ENCODE measurements at places on chromosomes 3 and 15. TPM values are rescaled to one million over a fixed set of nuclear protein-coding genes. Genes with fewer than 3 reads are reported as not detected.

The ZPLD1 gene
- polyA plus RNA-seq, result not detected

The KY gene
- polyA plus RNA-seq, result 3.4 TPM

The VEPH1 gene
- 0.13 TPM for polyA plus RNA-seq

The FBN1 gene
- 7.0 TPM for polyA plus RNA-seq

The SLC12A1 gene
- not detected for polyA plus RNA-seq

The OSBPL10 gene
- polyA plus RNA-seq, result 1.2 TPM

DNA sequence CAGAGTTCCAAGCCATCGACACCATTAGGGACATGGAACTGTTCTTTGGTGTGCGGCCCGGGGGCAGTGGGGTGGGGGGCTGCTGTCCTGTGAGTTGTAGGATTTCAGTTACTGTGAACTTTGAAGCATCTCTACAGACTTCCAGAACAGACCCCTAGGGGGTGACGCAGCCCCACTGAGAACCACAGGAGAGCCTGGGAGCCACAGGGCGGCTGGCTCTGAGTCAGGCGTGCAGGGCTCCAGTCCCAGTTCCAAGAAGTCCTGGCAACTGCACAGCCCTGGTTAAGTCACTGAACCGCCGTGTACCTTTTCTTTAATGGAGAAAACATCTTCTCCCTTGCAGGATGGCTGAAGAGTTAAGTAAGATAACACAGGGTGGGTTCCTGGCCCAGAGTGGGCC lies 23.5 kb upstream of the LRTM1 start:
- DNase-seq, result peak; percentile 75

- no peak for DNase-seq
Measured at GRCh38 chr15:26179906-26180305, 316.8 kb upstream of the ATP10A start.

DNA sequence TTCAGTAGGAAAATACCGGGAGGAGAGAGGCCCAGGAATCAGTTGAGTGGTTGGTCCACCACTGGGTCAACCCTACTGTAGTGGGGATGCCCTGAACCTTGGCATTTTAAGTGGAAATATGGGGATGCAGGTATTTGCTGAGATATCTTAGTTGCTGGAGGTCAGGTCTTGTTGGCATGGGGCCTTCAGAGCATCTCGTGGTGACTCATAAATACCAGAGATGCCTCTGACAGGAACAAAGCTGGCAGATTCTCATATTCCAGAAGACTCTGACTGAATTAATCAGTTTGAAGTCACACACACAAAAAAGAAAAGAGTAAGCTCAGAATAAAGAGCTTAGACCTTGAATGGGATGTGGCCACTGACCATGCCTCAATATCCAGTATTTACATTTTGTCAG lies 91.6 kb downstream of the CACNA2D3 start:
- no peak for DNase-seq

DNA sequence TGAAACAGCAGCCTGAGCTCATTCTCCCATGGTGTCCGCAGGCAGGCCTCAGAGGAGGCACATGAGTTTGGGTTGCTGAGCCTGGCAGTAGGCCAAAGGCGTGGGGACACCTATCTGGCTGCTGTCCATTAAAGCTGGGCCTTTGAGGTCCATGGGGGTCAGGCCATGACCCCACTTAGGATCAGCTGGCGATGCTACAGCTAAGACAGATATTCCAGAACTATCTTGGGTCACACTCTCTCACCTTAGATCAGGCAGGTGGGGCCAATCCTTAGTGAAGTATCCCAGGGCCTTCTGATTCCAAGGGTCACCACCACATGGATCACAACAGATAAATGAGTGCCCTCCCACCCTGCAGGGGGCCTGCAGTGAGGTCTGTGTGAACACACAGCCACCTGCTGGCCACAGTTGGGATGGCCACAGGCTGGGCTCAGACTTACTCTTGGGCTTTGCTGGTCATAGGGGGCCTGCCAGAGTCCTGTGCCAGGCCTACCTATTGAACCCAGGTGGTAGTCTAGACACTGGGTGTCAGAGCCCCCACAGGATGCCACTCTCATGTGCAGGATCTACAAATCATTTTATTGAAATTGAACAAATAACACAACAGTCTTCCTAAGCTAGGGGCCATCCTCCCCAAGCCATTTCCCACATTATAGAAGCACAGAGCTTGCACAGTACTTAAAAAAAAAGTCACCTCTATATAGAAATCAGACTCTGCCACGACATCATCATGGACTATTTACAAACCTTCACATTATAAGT lies 2.0 kb upstream of the HYAL2 start:
- DNase-seq, result peak; percentile 78

DNA sequence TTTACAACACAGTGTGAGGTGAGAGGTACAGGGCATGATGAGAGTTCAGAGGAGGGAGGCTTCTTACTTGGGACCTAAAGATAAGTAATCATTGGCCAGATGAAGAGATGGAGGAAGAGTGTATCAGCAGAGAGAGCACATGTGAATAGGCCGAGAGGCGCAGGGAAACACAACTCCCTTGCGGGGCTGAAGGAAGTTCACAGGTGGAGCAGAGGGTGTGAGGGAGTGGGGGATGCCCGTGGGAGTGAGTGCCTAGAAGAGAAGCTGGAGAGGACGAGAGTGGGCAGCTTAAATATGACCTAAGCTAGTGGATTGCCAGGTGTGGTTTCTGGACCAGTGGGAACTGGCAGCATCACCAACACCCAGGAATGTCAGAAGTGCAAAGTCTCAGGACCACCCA lies 98.2 kb upstream of the TBC1D5 start:
- DNase-seq, result no peak

DNA sequence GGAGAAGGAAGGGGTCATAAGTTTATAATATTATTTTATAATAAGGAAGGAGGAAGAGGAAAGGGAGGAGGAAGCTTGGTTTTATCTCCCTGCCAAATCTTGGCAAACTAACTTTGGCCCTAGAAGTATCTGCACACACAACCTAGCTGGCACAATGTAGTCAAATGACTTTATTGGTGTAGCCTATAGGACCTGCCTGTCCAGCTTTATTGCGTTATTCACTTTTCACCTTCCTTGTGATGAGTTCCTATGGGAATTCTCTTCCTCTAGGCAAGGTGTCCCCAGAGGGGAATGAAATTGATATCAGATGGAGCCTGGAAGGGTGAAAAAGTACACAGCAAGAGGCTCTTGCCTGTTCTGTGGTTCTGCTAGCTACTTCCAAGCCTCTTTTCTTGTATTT lies 111.2 kb upstream of the SLC25A36 start:
- no peak for DNase-seq

DNA sequence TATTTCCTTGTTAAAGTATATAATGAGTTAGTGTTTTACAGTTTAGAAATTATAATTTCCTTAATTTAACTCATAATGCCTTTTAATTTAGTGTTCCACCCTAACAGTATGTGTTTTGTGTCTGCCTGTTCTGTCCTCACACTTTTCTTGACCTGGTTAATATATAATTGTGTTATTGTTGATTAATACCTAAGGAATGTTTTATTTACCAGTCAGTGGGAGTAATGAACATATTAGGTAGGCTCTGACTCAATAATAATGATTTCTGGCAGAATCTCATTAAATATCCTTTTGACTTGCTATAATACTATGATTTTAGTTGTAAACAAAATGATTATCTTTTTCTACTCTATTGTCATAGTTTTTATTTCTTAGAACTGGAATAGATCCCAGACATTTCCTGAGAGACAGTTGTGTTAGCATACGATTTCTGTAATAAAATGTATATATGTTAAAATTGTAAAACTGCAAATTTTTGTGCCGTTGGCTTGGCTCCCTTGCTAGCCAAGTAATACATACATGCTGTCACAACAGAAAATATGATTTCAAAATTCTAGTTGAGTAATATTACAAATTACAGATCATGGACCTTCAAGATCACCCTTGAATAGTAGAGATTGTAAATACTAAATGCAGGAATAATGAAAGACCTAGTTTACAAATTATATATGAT lies 51.9 kb downstream of the RASA2 start:
- DNase-seq, result no peak
